ENCODE measurements at places on chromosomes 7 and 10.

DNA sequence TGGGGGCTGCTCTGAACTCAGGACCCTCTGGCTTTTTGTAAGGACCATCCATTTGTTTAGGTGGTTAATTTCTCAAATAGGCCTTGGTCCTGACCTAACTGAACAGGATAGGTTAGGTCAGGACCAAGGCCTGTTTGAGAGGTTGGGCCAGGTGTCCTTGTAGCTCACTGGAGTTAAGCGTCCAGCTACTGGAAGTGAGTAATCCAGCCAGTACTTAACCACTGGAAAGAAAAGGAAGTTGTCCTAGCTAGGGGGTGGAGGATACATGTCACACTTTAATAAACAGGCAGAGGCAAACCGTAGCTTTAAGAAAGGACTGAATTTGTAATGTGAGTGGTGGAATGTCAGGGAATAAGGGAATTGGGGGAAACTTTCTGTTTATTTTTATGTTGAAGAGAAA lies 96.0 kb downstream of the GPR85 start:
- no peak for DNase-seq

DNA sequence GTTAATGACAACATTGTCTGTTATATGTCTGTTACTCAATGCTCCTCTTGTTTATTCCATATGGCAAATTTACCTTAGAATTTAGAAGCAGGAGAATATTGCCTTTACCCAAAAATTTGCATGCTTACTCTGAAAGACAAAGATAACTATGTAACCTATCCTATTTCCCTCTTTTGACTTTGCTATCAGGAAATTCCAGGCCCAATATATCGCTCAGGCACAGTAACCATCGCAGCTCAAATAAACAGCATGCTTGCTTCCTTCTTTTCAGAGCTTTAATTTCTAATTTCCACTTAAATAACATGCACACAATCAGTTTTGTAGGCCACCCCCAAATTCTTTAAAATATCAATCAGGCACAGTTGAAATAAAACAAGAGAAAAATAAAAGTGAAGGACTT lies 57.8 kb downstream of the EBLN1 start:
- no peak for DNase-seq

- no peak for DNase-seq
Measured at GRCh38 chr7:22697876-22698606, 29.0 kb upstream of the IL6 start.

- DNase-seq: no peak
Measured at GRCh38 chr10:24869354-24870015, 82.9 kb downstream of the PRTFDC1 start.

GRCh38 chr10:230758-231157 lies 95.5 kb downstream of the ZMYND11 start:
- DNase-seq: no peak

DNA sequence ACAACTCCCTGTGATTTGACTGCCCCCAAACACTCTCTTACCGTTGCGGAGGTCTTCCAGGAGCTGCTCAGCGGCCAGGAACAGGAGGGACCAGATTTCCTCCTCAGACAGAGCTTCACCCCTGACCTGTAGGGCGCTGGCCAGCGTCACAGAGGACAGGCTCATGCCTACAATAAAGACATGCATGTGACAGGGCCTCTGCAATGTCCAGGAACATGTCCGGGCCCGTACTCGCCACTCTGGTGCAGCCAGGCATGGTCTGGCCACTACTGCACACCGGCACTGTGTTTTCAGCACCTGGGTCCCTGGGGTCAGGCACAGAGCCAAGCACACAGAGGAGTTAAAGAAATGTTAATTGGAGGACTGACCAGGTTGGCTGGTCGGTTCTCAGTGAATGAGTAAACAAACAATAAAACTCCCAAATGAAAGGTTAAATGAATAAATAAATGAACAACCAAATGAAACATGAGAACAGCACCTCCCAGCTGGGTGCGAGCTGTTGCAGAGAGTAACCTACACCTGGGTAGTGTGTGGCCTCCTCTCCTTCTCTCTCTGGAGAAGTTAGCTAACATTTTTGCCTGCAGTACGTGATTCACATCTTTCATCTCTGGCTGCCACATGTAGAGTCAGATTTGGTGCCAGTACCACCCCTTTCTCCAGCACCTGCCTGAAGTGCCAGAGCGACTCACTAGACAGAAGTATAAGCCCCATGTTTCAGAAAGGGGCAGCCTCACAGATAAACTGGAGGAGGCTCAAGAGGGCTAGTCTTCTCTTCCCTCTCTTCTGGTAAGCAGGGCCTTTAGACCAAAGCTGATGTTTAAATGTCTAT lies 22.8 kb downstream of the FRMPD2 start:
- no peak for DNase-seq

DNA sequence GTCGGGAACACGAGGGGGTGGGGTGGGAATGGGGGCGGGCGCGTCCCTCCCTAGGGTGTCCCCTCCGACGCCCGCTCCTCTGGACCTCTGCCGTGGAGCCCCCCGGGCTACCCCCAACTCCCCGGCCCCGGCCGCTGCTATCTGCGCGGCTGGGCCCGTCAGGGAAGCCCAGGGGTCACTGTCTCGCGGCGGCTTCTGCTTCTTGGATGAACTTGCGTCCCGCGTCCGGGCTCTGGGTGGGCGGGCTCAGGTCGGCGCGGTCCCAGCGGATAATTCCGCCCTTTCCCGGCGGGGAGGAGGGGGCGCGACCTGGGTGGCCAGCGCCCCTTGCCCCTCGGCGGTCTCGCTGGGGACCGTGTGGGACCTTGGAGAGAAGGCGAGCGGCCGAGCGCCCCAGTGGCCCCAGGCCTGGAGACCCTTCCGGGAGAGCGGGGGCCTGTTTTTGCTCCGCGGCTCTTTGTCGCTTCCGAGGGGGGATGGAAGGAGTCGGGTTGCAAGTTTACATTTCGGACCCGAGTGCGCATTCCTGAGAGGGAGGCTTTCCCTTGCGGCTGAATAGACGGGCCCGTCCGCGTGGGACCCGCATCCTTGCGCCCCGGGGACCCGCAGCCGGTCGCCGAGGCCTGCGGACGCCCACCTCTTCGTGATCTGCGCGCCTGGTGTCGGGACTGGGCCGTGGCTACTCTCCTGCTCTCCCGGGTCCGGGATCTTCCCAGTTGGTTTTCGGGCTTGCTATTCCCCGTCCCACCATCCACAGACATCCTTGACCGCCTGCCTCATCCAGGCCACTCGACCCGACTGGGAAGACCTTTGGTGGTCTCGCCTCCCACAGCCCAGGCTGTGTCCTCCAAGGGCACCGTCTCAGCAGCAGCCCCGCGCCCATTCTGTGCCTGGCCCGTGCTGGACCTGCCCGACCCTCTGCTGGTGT lies 812 bp downstream of the DOCK1 start:
- DNase-seq: no peak

DNA sequence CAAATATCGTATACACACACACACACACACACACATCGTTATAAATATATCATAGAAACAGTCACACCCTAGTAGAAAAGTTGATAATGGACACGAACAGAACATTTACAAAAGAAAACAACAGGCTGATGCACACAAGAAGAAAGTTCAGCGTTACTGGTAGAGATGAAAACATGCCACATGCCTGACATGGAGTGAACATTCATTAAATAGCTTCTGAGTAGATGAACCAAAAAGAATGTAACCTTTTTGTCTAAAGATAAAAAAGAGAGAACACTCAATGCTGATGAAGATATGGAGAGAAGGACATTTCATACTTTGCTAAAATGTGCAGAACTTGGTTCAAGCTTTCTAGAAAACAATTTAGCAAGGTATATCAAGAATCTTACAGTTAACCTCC lies 173.4 kb upstream of the KLF14 start:
- DNase-seq: no peak

DNA sequence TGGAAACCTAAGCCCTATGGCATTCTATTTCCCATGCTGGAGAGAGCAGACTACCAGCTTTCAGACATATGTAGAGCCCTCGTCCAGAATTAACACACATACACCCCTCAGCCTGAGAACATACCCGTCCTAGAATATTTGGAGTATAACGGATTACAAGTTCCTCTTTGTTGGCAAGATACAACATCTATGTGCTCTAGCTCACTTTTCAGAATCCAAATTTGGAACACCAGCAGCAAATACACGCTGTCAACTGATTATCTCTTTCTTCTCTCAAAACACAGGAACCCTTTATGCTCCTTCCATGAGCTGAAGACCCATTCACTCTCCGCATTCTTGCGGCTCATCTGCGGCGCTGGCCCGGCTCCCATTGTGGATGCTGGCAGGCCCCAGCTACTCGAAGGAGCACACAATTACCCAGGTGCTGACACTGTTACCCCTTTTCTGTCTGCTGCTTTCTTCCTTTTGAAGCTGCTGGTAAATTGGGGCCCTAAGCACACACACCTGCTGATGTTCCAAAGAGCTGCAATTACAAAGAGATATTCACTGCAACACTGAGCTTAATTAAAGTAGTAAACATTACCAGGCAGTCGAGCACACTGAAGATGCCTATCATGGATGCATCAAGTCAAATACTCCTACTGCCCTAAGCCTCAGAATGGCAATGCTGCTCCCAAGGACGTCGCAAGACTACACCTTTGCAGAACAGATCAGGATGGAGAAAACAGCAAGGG lies 70.0 kb downstream of the VOPP1 start:
- DNase-seq: no peak

DNA sequence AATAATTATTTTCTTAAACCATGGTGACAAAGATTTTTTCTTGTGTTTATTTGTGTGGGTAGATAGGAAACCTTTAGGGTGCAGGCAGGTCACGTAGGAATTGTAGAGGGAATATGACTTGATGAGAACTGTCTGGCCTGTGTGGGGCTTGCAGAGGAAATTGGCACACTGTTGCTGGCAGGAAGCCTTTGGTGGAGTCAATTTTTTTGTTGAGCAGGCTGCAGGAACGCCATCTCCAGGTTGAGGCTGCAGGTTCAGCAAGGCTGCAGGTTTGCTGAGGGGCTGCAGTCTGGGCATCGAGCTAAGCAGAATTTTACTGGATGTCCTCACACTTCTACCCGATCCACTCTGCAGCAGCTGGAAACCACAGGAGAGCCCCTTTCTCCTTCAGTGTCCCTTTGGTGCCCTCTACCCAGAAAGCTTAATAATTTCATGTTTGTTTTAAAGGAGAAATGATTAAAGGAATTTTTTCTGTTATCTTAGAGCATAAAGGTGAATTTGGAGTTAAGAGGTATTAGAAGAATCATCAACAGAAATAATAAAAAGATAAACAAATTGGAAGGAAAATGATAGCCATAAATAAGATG lies 37.0 kb downstream of the TBC1D12 start:
- no peak for DNase-seq

DNA sequence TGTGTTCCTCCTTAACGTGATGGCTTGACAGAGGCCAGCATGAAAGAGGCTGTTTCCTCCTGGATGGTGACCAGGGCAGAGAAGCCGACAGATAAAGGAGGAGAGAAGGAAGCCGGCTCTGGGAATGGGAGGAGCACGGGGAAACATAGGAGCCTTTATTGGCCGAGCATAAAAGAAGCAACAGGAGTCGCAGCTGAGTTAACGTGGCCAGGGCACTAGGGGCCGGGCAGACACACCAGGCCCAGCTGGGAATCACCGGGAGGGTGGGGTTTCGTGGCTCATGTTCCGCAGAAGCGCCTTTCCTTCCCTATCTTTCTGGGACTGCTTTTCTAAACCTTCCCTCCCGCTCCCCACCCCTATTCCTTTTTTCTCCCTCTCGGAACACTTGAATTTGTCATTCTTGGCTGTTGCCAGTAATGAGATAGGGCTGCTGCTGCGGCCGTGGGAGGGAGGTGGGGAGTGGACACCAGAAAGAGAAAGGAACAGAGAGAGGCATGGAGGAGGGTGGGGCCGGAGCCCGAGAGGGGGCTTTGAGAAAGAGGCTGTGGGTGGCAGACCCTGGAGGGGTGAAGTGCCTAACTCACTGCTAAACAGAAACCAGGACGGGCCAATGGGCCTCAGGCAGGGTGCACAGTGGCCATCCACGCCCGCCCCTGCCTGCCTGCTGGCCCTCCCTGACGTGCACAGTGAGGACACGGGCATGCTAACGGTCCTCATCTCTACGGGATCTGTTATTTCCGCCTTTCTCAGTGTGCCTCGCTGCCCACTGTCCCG lies 65.2 kb downstream of the COL13A1 start:
- peak; percentile 7 for DNase-seq

- DNase-seq: no peak
Measured at GRCh38 chr7:50202052-50202555, 102.4 kb upstream of the IKZF1 start.

- DNase-seq: no peak
Measured at GRCh38 chr7:78609281-78609680, 810.7 kb downstream of the PHTF2 start.

DNA sequence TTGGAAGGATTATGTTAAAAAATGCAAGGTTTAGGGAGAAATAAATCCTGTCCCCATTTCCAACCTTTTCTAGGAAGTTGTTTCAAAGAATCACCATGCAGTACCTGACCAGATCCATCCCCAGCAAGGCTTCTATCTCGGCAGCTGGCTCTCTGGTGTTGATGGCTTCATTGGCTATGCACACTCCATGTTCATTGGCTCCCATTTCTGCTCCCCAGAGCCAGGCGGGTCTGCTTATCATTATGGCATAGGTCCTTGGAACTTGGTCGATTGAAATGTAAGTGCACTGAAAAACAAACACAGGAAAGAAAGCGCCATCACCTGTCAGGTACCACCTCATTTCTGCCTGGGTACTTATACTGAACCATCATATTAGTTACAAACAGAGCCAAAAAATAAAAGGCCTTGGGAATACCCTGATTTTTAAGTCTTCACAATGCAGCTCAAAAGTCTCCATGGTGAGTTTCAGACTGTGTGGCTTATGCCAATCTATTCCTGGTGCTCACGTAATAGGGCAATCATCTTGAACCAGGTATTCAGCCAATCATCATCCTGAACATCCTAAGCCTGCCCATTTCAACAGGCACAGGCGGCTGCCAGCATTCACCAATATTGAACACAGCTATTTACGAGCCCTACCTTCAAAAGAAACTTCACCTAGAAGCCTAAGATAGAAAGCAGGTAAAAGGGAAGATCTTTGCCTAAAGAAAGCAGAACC lies 34.4 kb downstream of the SCRN1 start:
- DNase-seq: no peak

All from HAP-1 (cell line).